Lung (tissue), 17 donors: ENCODE measurements at places on chromosomes 11 and 22.
A peak's percentile ranks its signal among the peaks of the same experiment; 100 is the strongest.

DNA sequence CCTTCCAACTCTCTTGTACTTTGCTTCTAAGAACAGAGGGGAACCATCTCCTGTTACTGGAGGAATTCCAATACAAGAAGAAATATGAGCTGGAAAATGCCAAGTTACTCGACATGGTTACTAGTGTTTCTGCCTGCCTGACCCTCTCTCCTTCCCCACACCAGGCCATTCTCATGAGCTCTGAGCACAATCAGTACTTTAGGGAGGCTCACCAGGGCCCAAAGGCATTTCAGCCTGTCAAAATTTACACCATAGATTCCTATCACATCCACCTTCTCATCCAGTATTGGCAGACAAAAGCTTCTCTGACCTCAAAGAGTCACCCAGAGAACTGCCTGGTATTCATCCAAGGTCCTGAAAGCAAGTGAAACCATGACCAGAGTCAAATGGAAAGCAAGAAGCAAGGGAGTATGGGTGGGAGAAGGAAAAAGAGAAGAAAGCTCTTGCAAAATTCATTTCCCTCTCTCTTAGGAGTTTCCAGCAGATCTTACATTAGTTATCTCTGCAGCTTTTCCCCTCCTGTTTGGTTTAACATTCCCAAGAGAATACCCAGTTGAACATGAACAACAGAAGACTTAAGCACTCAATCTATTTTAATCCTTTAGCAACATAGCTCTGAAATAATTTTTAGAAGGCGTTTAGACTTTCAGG is 58.7 kb upstream of the NCAM1 start:
- H3K27ac ChIP-seq = no peak overlapping the region
- peak; percentile 86 for DNase-seq
- no peak overlapping the region for H3K4me3 ChIP-seq
- H3K27me3 ChIP-seq = no peaks in the 10 kb centered on the region
- H3K36me3 ChIP-seq = no peaks in the 10 kb centered on the region

GRCh38 chr11:61773356-61773755 is 19.0 kb downstream of the TMEM258 start:
- no peaks in the 10 kb centered on the region for H3K4me1 ChIP-seq
- no peak for DNase-seq
- no peaks in the 10 kb centered on the region for H3K36me3 ChIP-seq

GRCh38 chr11:63490551-63491239 is at the start of gene PLAAT5:
TSS of gene PLAAT5 (minus strand) at chr11:63491167. CDS start at chr11:63491034, 133 bp downstream.
- peaks cover 6% of the 10 kb centered on the region for H3K4me1 ChIP-seq
- DNase-seq = peak; percentile 67
- no peaks in the 10 kb centered on the region for H3K36me3 ChIP-seq
- H3K4me3 ChIP-seq = peak within 1 kb of the TSS; percentile 52
- peak within 1 kb of the TSS; percentile 84 for H3K27ac ChIP-seq
- H3K27me3 ChIP-seq = no peaks in the 10 kb centered on the region

- no peak for DNase-seq
- H3K4me3 ChIP-seq = no peak overlapping the region
- no peaks in the 10 kb centered on the region for H3K4me1 ChIP-seq
- no peak overlapping the region for H3K27ac ChIP-seq
- H3K27me3 ChIP-seq = no peaks in the 10 kb centered on the region
- H3K36me3 ChIP-seq = no peaks in the 10 kb centered on the region
These were observed 134.6 kb downstream of the ST3GAL4 start for GRCh38 chr11:126489836-126490660.

DNA sequence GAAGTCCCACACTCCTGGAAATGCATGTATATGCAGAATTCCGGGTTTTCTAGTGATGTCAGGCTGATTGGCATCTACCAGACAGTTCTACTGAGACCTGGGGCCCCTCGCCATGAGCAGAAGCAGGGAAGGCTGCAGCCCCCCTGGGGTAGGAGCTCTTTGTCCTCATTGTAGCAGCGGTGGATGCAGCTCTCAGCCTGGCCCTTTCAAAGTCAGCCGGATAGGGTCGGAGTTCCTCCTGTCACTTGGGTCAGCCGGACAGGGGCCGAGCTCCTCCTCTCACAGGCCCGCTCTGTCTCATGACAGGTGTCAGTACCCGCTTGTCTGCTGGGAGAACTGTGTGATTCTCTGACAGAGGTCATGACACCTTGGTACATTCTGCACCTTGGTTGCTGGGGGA is 30.0 kb downstream of the MRGPRD start:
- H3K4me3 ChIP-seq = no peak overlapping the region
- no peak for DNase-seq
- H3K27me3 ChIP-seq = no peaks in the 10 kb centered on the region

DNA sequence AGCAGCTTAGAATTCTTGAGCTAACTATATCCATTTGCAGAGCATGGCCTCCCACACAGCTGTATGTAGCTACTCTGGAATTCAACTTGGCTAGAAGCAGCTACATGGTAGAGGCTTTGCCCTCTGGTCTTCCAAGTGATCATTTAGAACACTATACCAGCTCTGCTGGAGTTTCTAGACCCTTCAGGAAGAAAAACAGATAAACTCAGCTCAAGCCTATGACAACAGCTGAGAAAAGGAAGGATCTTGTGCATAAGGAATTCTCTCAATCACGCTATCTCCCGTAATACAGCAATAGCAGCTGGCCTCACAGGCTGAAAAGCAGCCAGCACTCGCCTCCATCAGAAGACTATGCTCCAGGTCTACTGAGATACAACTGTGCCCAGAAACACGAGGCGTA is 50.6 kb upstream of the APOA1 start:
- H3K36me3 ChIP-seq = peaks cover 7% of the 10 kb centered on the region
- H3K4me3 ChIP-seq = no peak overlapping the region
- DNase-seq = peak; percentile 57
- H3K4me1 ChIP-seq = peaks cover 24% of the 10 kb centered on the region

DNA sequence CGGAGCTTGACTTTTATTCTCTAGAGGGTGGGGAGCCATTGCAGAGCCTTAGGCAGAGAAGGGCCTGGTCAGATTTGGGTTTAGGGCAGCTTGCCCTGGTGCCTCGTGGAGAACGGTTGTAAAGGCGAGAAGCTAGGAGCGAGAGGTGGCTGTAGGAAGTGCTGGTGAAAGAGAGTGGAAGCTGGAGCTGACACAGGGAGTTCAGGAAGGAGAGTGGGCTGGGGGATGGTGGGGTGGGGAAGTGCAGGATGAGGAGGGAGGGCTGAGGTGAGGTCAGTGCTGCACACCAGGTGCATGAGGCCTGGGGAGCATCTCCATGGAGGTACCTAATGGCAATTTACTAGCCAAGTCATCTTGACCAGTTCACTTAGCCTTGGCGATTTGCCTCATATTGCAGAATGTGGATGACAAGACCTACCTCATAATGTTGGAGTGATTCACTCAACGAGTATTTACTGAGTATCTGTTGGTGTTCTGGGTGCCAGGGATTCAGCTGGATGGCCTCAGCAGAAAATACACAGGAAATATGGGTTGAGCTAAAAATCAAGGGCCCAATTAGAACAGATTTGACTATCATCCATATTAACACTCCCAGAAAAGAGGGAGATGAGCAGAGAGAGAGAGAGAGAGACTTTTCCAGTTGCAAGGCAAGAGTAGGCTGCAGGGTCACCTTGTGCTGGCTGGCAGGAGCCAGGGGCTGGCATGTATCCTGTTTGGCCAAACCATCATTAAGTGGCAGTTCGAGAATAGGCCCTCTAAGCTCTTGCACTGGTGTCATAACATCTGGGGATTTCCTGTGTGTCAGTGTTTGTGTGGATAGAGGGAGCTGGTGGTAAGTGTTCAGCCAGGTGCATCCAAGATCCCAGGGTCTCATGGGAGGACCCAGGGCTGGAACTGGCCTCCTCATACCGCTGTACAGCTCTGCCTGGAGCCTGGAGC is 44.4 kb upstream of the CLDN5 start:
- no peaks in the 10 kb centered on the region for H3K36me3 ChIP-seq
- H3K4me3 ChIP-seq = no peak overlapping the region
- no peaks in the 10 kb centered on the region for H3K27me3 ChIP-seq
- H3K4me1 ChIP-seq = no peaks in the 10 kb centered on the region
- peak overlapping the region; percentile 54 for H3K27ac ChIP-seq
- DNase-seq = no peak

DNA sequence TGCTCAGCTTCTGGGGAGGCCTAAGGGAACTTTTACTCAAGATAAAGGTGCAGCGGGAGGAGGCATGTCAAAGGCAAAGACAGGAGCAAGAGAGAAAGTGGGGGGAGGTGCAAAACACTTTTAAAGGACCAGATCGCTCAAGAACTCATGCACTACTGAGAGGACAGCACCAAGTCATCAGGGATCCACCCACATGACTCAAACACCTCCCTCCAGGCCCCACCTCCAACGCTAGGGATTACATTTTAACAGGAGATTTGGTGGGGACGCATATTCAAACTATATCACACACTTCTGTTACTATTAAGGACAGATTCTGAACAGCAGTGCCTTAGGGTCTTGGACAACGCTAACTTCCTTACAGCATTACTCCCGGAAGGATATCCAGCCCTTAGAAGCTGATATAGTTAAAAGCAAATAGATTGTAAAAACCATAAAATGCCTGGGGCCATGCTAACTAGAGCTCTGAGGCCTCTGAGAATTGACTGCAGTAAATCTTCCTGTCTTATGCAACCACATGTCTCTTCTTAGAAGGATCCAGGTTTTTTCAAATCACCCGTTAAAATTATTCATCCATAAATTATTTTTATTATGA is 16.7 kb upstream of the ZC3H12C start:
- no peaks in the 10 kb centered on the region for H3K36me3 ChIP-seq
- no peak overlapping the region for H3K27ac ChIP-seq
- no peak for DNase-seq
- H3K4me1 ChIP-seq = no peaks in the 10 kb centered on the region
- H3K27me3 ChIP-seq = no peaks in the 10 kb centered on the region

- H3K27me3 ChIP-seq = no peaks in the 10 kb centered on the region
- peak; percentile 68 for DNase-seq
- H3K4me3 ChIP-seq = no peak overlapping the region
- H3K4me1 ChIP-seq = peaks cover 7% of the 10 kb centered on the region
- H3K36me3 ChIP-seq = no peaks in the 10 kb centered on the region
- no peak overlapping the region for H3K27ac ChIP-seq
These were observed 35.8 kb downstream of the TNKS1BP1 start for GRCh38 chr11:57288771-57289579.

DNA sequence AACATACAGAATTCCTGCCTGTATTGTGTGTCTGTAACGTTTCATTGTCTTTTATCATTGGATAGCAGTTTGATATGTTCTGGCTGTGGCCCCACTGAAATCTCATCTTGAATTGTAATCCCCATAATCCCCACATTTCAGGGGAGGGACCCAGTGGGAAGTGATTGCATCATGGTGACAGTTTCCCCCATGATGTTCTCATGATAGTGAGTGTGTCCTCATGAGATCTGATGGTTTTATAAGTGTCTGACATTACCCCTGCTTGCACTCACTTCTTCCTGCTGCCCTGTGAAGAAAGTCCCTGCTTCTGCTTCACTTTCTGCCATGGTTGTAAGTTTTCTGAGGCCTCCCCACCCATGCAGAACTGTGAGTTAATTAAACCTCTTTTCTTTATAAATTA is 19.6 kb upstream of the MTMR2 start:
- H3K27me3 ChIP-seq = no peaks in the 10 kb centered on the region
- no peaks in the 10 kb centered on the region for H3K36me3 ChIP-seq
- H3K4me1 ChIP-seq = no peaks in the 10 kb centered on the region
- no peak overlapping the region for H3K27ac ChIP-seq

DNA sequence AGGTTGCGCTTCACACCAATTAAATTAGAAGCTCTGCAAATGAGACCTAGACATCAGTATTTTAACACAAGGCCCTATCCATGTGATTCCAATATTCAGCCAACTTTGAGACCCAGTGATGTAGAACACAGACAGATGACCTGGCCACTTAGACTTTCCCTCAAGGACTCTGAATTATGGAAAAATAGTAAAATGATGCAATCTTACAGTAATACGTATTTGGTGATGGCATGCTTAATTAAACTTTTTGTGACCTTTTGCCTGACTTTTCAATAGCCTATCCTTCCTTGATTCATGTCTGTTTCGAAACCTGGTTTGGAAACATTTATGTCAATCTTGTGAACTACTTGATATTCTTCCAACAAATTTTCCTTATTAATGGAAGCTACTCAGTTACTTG is 521.2 kb downstream of the KCNA4 start:
- H3K27me3 ChIP-seq = no peaks in the 10 kb centered on the region
- no peaks in the 10 kb centered on the region for H3K4me1 ChIP-seq
- no peaks in the 10 kb centered on the region for H3K36me3 ChIP-seq
- H3K27ac ChIP-seq = no peak overlapping the region

DNA sequence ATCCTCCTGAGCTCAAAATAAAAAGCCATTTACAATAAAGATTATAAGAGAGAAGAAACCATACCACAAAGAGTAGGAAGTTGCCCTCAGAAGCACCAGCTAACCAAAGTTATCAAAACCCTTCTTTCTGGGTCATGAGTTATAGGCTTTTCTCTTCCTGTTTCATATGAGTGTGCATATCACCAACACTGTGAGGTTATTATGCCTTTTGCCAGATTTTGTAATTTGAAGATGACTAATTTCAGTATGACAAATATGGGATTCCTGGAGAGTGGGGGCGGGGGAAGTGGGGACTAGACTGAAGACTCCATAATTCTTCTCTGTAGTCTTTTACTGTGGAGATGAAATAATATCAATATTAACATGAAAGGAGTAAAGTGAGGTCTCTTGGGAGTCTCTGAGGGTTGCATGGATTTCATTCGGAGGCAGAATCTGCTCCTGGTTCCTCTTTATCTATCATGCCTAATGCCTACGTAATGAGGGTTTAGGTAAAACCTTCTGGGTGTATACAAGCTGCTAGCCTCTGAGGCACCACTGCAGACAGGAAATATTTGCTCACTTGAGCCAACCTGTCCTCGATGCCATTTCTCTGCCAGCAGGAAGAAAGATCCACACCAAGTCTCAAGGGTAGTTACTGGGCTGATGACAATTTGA is 2.1 kb downstream of the LPXN start:
- H3K27ac ChIP-seq = peak overlapping the region; percentile 76
- peaks cover 11% of the 10 kb centered on the region for H3K36me3 ChIP-seq
- peaks cover 5% of the 10 kb centered on the region for H3K4me1 ChIP-seq
- H3K27me3 ChIP-seq = no peaks in the 10 kb centered on the region
- no peak for DNase-seq
- no peak overlapping the region for H3K4me3 ChIP-seq

DNA sequence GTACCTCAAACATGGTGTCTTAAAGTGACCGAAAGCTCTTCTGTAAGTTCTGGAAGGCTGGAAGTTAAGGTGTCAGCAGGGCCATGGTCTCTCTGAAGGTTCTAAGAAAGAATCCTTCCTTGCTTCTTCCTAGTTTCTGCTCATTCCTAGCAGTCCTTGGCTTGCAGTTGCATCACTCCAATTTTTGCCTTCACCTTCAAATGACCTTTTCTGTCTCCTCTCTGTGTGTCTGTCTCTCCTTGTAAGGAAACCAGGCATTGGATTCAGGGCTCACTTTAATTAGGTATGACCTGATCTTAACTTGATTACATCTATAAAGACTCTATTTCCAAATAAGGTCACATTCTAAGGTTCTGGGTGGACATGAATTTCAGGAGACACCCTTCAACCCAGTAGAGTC is 8.7 kb downstream of the AASDHPPT start:
- H3K27me3 ChIP-seq = no peaks in the 10 kb centered on the region
- no peak for DNase-seq
- no peak overlapping the region for H3K27ac ChIP-seq
- H3K36me3 ChIP-seq = peaks cover 7% of the 10 kb centered on the region
- no peaks in the 10 kb centered on the region for H3K4me1 ChIP-seq

GRCh38 chr22:37059876-37060449 is 8.4 kb downstream of the KCTD17 start:
- H3K27me3 ChIP-seq = no peaks in the 10 kb centered on the region
- no peaks in the 10 kb centered on the region for H3K4me1 ChIP-seq
- H3K4me3 ChIP-seq = no peak overlapping the region
- H3K27ac ChIP-seq = no peak overlapping the region
- no peak for DNase-seq
